ENCODE measurements at places on chromosomes 12 and 14.

DNA sequence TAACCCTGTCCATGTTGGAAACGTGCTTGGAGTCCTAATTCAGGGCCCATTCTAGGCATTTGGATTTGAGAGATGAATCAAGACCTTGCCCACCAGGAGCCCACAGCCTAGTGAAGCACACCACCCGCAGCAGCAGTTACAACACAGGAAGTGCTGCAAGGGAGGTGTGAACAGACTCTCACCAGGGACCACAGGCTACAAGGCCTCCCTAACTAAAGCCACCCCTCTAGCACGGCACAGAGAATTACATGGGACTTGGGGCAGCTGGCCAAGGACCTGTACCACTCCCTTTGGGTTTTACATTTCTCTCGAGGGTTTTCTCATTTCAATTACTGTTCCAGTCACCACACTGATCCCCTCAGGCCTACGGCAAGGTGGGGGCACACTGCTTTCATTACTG is 49.5 kb upstream of the FOXN3 start:
- no peak for DNase-seq

GRCh38 chr14:52730709-52731111 is 744 bp downstream of the STYX start:
- DNase-seq: no peak

DNA sequence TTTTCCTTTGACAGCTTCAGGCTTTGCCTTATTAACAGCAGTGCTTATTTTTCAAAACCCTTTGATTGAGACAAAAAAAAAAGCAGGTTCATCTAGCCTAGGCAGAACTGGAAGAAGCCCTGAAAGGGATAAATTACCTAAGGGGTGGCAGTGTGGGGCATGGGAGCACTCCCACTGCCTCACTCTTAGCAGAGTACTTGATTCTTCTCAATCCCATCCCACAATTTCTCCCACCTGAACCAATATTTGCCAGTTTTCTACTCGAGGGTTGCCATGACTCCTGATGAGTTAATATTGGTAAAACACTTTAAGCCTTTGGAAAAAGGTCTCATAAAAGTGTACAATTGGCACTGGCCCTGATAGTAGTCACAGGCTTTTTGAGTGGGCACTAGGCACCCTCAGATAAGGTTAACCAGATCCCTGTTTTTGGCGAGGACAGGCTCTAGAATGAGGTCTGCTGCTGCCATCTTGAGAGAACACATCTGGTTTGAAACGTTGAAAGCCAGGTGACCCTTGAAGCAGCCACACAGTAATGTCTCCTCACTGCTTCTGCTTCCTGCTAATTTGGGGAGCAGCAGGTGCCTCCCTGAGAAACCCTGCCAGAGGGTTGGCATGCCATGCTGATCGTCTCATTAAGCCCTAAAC is 320.0 kb downstream of the RAD51B start:
- no peak for DNase-seq

- DNase-seq: no peak
Observed at GRCh38 chr12:56645201-56645716, 525 bp downstream of the ATP5F1B start.

DNA sequence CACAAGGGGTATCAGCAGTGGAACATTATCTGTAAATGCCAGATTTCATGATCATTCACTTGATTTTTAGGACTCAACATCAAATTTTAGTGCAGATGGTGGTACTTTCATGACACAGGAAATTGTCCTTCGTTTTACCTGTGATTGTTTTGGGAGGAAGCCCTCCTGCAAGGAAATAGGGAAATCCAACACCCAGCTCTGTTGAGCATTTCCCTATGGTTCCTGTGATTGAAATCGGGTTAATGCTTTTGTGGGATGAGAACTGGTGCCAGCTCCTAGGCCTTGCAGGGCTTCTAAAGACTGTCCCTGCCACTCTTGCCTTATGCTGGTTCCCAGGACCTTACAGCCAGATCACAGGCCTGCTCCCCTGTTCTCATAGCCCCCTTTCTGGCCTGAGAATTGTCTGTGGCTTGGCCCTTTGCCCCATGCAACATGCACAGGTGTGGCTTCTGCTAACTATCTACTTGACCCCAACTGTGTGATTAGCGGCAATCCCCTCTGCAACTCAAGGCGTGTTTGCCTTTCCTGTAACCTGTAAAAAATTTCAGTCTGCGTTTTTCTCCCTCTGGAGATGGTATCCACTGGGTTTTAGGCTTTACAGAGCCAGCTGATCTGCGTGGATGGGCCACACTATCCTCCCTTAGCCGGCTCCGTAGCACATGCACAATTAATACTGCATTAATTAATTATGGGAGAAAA is 112.5 kb downstream of the ETV6 start:
- DNase-seq: no peak

- no peak for DNase-seq
Observed at GRCh38 chr12:52844386-52844785, 4.4 kb downstream of the KRT78 start.

GRCh38 chr12:57471661-57472060 is 8.0 kb downstream of the ARHGAP9 start:
- no peak for DNase-seq

GRCh38 chr12:48080821-48081220 is 25.1 kb downstream of the SENP1 start:
- no peak for DNase-seq

DNA sequence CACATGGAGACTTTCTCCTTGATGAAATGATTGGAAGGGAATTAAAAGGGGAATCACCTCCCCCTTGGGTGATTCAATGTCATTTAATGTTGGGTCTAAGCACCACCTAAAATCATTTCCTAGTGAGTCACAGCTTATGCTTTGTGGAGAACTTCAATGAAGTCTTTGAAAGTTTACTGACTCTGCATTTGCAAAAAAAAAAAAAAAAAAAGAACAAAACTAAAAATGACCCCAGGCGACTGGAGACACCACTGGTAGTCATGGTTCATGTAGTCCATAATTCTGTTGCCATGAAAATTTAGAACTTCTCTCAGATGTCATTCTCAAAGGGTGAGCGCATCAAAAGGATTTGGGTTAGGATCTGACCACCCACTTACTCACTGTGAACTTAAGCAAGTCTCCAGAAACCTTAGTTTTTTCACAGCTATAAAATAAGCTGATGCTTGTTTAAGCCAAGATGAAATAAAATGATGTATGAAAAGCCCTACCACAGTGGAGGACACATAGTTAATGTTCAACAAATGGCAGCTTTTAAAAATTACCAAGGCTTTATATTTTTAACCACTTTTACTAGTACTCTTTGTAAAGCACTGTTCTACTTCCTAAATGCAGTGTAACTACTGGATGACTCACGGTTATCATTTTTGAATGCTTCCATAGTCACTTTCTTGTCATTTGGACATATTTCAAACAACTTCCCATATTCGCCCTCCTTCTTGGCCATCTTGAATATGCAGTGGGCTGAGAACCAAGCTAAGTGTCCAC is 18.1 kb upstream of the KSR2 start:
- no peak for DNase-seq

GRCh38 chr14:52352061-52352491 is 38.0 kb downstream of the PTGER2 start:
- no peak for DNase-seq

DNA sequence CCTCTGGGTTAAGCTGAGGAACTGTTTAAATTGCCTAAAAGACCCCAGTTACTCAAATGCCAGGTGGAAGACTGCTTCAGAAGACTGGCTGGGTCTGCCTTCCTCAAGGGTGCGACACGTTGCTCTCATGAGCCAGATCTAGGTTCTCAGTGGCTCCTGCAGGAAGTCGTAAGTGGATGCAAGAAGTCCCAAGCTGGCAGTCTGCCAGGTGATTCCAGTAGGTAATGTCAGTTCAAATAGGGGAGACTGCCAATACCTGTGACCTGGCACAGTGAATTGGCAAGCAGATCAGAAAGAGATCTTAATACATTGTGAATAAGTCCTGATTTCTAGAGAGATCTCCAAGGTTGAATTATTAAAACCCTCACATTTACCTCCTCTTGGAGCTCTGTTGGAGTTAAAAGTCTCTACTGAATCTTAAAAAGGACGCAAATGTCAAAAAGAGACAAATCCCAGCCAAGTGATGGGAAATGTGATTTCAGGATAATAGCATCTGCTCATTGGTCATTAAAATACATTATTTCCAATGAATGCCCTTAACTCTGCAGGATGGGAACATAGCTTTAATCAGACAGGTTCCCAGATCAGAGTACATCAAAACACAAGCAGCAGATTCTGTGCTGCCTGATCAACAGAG is 98.8 kb upstream of the FRMD6 start:
- DNase-seq: peak; percentile 68

- no peak for DNase-seq
Observed at GRCh38 chr14:65444230-65444629, 31.7 kb downstream of the FUT8 start.

- DNase-seq: no peak
Observed at GRCh38 chr12:59191372-59191771, 271.1 kb upstream of the LRIG3 start.

GRCh38 chr12:7374423-7375144 is 69.4 kb downstream of the CD163L1 start:
- DNase-seq: peak; percentile 21

GRCh38 chr14:54447231-54447692 is 6.1 kb upstream of the CNIH1 start:
- no peak for DNase-seq

DNA sequence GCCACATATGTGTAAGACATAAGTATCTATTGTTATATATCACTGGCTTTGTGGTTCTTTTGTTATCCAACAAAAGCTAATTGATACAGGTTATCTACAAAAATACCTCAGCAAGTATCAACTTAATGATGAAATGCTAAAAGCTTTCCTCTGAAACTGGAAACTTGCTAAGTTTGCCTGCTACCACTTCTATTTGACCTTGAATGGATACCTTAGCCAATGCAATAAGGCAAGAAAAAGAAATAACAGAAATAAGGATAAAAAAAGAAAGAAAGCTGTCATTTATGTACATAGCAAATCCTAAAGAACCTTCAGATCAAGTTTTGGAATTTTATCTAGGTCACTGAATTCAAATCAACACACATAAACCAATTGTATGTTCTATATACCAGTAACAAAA is 35.5 kb upstream of the RASSF3 start:
- no peak for DNase-seq

DNA sequence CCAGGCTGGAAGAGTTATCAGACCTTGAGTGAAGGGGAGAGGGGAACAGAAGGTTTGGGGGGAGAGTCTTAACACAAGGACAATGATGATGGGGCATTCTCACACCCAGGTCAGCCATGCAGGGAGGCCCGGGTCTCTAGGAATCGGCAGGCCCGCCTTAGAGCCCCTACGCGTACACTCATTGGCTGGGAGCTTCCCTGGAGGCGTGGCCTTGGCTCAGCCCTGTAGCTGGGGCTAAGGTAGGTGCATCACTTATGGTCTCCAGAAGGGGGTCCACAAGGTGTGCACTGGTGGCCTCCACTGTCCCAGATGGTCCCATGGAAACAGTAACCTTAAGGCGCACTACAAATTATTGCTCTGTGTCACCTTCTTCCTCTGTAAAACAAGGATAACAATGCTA is 660.1 kb downstream of the MED13L start:
- DNase-seq: no peak

- DNase-seq: no peak
Observed at GRCh38 chr12:116665666-116666304, 72.1 kb downstream of the SPRING1 start.

DNA sequence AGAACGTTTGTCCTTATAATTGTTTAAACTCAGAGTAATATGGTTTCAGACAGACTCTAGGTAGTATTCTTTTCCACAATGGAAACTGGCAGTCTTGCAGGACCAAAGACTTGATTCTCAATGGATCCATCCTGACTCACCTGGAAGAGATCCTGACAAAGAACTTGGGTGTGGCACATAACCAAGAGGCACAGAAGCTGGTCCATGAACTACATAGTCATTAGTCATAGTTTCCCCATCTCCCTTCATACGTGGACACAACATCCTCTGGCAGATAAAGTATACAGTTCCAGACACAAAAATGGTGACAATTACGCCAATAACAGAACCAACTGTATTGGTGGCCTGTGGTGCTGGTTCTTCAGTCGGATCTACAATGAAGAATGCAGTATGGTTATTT is 55.8 kb downstream of the BCL2L14 start:
- DNase-seq: no peak

- peak; percentile 88 for DNase-seq
Observed at GRCh38 chr14:104138098-104138717, at the start of gene KIF26A. TSS of gene KIF26A (plus strand) at chr14:104138587. CDS start at chr14:104138723, 136 bp downstream.

DNA sequence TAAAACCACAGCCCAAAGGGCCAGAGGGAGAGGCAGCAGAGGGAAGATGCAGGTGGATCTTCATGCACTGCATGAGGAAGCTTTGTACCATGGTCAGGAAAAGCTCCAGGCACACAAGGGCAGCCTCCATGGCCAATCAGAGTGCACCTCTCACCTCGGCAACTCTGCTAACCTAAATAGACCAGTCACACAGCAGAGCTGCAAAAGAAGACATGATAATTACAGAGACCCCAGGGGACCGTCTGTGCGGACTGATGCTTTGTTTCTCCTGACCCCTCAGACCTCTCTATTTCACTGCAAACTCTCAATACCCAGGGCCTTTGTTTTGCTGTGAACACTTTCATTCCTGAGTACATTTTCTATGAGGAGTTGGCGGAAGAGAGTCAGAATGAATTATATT is 10.7 kb upstream of the TCL1B start:
- DNase-seq: no peak

DNA sequence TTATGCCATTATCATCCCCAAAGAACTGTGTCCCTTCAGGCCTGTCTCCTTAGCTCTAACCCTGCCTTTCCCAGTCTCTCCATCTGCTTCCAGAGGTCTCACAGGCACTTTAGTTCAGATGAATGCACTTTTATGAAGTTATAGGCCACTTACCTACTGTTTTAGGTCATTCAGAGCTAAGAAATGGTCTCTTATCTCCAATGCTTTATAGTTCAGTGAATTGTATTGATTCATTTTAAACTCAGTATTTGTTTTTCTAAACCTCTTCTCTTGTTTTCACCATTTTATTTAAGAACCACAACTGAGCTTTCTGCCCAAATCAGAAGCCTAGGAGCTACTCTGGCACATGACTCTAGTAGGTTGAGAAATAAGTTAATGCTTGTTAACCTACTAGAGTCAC is 197.5 kb upstream of the ATP2B1 start:
- no peak for DNase-seq

- DNase-seq: no peak
Observed at GRCh38 chr12:121925358-121925695, 6.9 kb downstream of the CFAP251 start.

GRCh38 chr12:18982226-18982949 is 147.1 kb upstream of the PLEKHA5 start:
- DNase-seq: no peak

DNA sequence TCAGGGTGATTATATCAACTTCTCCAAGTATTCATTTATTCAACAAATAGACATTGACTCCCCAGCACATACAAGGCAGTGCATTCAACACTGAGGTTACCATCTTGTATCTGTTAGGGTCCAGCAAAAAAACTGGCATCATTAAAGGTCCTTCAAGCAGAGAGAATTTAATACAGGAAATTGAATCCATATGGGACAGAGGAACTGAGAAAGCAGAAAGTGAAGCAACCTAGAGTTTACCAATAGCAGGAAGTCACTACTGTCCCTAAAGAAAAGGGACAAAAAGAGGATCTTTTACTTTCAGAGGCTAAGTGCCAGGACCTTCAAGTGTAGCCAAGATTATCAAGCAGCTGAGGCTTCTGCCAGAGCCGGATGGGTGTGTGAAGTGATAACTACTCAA is 237.8 kb upstream of the TBX3 start:
- no peak for DNase-seq

- no peak for DNase-seq
Observed at GRCh38 chr12:78236264-78236663, 405.6 kb downstream of the NAV3 start.

Data from NCI-H446 (cell line).